Stimulated activated CD4-positive, alpha-beta T cell treated with anti-CD3 and anti-CD28 coated beads, Interleukin-15, amount 100 ng/mL, for 1 hour (primary cell): ENCODE measurements at places on chromosomes 3 and 15.

DNA sequence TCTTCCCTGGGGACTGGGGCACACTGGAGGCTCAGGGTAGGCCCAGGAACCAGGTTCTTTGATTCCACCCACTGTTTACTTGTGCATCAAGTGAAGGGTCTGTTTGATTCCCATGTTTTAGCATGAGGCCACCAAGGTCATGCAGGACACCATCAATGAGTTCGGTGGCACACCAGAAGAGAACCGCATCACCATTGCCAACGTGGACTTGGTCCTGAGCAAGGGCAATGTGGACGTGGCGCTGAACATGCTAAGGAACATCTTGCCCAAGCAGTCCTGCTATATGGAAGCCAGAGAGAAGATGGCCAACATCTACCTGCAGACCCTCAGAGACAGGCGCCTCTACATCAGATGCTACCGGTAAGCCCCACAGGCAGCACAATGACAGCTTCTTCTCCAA lies 21.5 kb downstream of the TTC21A start:
- no peak for DNase-seq

- no peak for DNase-seq
Measured at GRCh38 chr15:70765504-70766281, 2.3 kb upstream of the UACA start.

- DNase-seq: no peak
Measured at GRCh38 chr3:60948488-60948887, 302.8 kb downstream of the FHIT start.

DNA sequence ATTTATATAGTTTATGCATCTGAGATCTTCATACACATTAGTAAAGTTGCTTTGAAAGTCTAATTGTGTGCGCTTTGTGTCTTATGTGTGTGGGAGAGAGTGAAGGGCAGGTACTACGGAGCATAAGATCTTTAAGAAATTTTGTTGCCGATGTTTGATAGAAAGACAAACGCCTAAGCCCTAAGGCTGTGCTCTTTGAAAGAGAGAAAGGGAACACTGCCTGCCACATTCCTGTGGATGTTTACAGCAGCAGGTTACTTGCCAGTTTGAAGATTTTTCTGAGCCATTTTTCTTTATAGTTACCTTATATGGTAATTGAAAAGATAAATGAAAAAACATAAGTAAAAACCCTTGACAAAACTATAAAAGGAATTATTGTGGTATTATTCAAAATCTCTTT lies 17.0 kb downstream of the DTWD1 start:
- no peak for DNase-seq

DNA sequence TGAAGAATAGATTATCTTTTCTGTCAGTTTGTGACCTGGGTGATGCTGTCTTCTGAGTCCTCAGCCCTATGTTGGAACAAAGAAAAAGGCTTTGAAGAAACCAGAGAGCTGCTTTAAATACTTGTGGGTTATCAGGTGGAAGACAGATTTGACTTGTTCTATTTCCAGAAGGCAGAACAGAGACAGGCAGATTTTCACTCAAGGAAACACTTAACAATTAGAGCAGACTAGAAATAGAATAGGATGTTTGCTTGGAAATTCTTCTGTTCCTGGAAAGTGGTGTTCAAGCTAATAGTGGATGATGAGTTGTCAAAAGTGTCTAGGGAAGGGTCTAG lies 219.4 kb downstream of the UBE2E2 start:
- no peak for DNase-seq

DNA sequence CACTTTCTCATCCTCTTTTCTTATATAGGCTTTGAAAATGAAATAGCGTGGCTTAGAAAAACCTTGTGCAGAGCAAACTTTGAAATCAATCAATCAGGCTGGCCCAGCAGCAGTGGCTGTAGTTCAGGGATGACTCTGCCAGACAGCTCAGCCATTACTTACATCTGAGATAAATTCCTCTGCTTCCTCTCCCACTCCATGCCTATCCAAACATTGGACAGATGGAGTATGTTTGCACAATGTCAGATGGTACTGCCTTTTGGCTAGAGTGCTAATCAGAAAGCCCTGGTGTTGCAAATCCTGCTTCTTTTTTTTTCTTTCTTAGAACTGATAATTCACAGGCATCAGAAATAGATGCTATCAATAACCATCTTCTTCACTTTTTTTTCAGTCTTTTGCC lies 1065.1 kb downstream of the AGBL1 start:
- DNase-seq: no peak

DNA sequence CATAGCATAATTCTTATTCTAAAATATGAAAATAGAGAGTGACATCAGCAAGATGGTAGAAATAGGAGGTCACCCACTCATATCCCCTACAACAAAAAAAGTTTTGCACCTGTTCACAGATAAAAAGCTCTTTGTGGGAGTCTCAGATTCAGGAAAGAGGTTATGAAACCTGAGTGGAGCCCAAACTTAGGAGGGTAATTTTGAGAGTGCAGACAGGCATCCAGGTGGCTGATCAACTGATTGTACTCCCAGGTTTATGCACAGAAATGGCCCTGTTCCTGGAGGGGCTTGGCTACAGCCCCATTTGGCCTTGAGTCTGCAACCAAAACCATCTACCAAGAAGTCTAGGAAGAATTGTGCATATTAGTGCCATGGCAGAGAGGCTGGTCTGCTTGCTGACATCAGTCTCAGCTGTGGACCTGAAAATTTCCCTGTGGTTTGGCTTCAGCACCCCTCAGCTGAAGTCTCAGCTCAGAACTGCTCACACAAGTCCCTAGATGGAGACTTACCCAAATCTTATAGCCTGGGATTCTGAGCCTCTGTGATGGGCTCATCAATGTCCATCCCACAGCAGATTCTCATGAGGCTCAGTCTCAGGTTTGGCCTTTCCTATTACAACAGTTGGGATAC lies 291.6 kb downstream of the IL20RB start:
- no peak for DNase-seq
